Testis (tissue), 5 donors: ENCODE measurements at places on chromosomes 2 and 18. TPM values are rescaled to one million over a fixed set of nuclear protein-coding genes. Genes with fewer than 3 reads are reported as not detected.

DNA sequence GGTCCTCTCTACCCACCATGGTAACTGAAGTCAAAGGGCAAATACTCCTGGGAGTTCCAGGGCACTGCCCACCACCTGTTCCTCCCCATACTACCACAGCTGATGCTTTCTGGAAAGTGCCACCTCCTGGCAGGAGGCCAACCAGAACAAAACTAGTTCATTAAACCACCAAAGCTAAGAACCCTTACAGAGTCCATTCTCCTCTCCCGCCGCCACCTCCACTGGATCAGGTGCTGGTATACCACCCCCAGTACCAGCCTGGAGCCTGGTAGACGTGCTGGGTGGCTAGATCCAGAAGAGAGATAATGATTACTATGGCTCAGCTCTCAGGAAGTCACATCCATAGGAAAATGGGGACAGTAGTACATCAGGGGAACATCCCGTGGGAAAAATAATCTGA is 300.9 kb downstream of the RIT2 start:
- no peak for DNase-seq
- no peaks in the 10 kb centered on the region for H3K4me1 ChIP-seq
- no peaks in the 10 kb centered on the region for H3K36me3 ChIP-seq
- H3K4me3 ChIP-seq = no peak overlapping the region
- H3K27ac ChIP-seq = no peak overlapping the region

DNA sequence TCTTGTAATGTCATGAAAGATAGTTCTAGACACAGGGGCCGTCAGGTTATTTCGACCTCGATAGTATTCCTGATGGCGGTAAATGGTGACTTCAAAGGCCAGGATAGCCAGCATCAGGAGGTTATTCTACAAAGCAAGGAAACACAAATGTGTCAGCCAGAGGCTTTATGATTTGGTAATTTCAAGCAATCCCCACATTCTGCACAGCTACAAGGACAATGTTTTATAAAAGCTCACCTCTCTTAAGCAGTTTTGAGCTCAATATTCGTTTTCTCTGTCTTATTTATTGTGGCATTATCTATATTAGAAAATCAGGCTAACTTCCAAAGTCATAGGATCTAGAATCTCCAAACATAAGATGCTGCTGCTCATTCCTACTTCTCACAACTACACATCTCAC is 235.2 kb downstream of the NAPG start:
- no peaks in the 10 kb centered on the region for H3K27me3 ChIP-seq
- H3K36me3 ChIP-seq = no peaks in the 10 kb centered on the region
- DNase-seq = no peak
- H3K4me3 ChIP-seq = no peak overlapping the region
- no peak overlapping the region for H3K27ac ChIP-seq
- H3K4me1 ChIP-seq = no peaks in the 10 kb centered on the region

DNA sequence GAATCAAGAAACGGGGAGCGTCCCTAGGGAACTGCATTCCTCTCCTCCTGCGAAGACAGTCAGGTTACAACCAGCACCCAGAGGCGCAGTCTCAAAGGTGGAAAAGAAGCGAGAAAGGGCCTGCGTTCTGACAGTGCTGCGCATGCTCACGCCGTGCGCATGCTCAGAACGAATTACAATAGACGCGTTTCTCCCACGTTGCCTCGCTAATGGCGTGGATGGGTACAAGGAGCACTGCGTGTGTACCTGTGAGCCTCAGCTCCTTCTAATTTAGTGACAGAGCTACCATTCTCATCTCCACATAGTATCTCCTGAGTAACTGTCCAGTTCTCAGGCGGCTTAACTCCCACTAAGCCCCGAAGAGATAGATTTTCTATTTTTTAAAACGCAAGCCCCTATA is 448.8 kb downstream of the TXNL1 start:
- peak; percentile 63 for DNase-seq
- H3K27me3 ChIP-seq = no peaks in the 10 kb centered on the region
- no peak overlapping the region for H3K27ac ChIP-seq
- H3K36me3 ChIP-seq = no peaks in the 10 kb centered on the region
- peak overlapping the region; percentile 18 for H3K4me3 ChIP-seq

IL36RN gene
- total RNA-seq = not detected

GRCh38 chr2:18404708-18405107 is 155.7 kb downstream of the RDH14 start:
- H3K36me3 ChIP-seq = no peaks in the 10 kb centered on the region
- no peak for DNase-seq

ACOXL gene
- total RNA-seq = 5.3 TPM

GRCh38 chr2:201233192-201233811 is 27.0 kb upstream of the CASP8 start:
- H3K36me3 ChIP-seq = no peaks in the 10 kb centered on the region
- peak; percentile 35 for DNase-seq
- no peaks in the 10 kb centered on the region for H3K27me3 ChIP-seq

- no peak overlapping the region for H3K27ac ChIP-seq
- H3K4me1 ChIP-seq = peaks cover 11% of the 10 kb centered on the region
- H3K36me3 ChIP-seq = no peaks in the 10 kb centered on the region
Observed at GRCh38 chr2:23323198-23323916, 61.6 kb upstream of the KLHL29 start.

DNA sequence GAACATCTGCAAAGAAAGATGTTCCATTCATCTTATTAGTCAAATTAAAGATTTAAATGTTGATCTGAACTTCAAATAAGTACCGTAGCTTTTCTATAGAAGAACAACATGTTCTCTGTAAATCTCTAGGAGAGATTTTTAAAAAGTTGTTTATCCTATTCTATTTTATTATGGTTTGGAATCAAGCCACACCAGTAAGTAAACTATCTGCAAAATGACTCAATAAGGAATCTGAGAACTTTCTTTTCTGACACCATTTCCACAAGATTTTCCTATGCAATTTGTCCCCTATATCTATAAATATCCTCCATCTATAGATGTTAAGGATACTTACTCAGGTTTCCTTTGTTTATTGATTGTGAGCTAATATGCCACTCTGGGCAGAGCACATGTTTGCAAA is 736.6 kb downstream of the CBLN2 start:
- H3K27me3 ChIP-seq = no peaks in the 10 kb centered on the region
- DNase-seq = no peak
- no peak overlapping the region for H3K27ac ChIP-seq
- no peak overlapping the region for H3K4me3 ChIP-seq
- H3K36me3 ChIP-seq = no peaks in the 10 kb centered on the region
- no peaks in the 10 kb centered on the region for H3K4me1 ChIP-seq

SPOPL gene
- 14.2 TPM for total RNA-seq

GRCh38 chr18:50466634-50467033 is 91.8 kb downstream of the SKA1 start:
- no peak for DNase-seq
- no peak overlapping the region for H3K27ac ChIP-seq
- H3K36me3 ChIP-seq = no peaks in the 10 kb centered on the region
- H3K4me1 ChIP-seq = no peaks in the 10 kb centered on the region

GRCh38 chr2:110678457-110679336 is 834 bp upstream of the BUB1 start:
- H3K27ac ChIP-seq = peak overlapping the region; percentile 94
- H3K4me3 ChIP-seq = peak overlapping the region; percentile 83
- H3K36me3 ChIP-seq = no peaks in the 10 kb centered on the region
- no peaks in the 10 kb centered on the region for H3K27me3 ChIP-seq
- H3K4me1 ChIP-seq = peaks cover 12% of the 10 kb centered on the region

TBC1D8 gene
- total RNA-seq = 125 TPM

GRCh38 chr2:238130111-238130695 is 8.3 kb upstream of the KLHL30 start:
- H3K4me3 ChIP-seq = no peak overlapping the region
- no peak overlapping the region for H3K27ac ChIP-seq
- DNase-seq = no peak

GRCh38 chr2:200658278-200658864 is 72.6 kb downstream of the AOX1 start:
- H3K4me3 ChIP-seq = no peak overlapping the region
- H3K36me3 ChIP-seq = no peaks in the 10 kb centered on the region
- H3K27me3 ChIP-seq = no peaks in the 10 kb centered on the region
- no peaks in the 10 kb centered on the region for H3K4me1 ChIP-seq
- no peak overlapping the region for H3K27ac ChIP-seq
- DNase-seq = peak; percentile 37

MFSD6 gene
- 47.3 TPM for total RNA-seq

ZAP70 gene
- 6.4 TPM for total RNA-seq

DNA sequence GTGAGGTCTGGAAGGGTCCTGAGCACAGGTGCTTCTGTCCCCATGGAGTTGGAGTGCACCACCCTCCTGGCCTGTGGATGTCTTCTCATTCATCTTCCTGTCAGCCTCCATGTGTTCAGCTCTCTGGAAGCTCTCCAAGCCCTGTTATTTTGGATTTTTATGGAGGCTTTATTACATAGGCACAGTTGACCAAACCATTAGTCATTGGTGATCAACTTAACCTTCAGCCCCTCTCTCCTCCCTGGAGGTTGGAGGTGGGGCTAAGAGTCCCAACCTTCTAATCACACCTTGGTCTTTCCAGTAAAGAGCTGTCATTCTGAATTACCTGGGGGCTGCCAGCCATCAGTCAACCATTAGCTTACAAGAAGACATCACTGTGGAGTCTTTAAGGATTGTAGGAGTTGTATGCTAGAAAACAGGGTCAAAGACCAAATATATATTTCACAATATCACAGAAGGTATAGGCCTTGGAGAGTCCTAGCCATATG is 7.5 kb upstream of the MCFD2 start:
- DNase-seq = no peak
- no peaks in the 10 kb centered on the region for H3K4me1 ChIP-seq
- no peaks in the 10 kb centered on the region for H3K36me3 ChIP-seq
- H3K4me3 ChIP-seq = no peak overlapping the region

UGT1A4 gene
- total RNA-seq = not detected

DNA sequence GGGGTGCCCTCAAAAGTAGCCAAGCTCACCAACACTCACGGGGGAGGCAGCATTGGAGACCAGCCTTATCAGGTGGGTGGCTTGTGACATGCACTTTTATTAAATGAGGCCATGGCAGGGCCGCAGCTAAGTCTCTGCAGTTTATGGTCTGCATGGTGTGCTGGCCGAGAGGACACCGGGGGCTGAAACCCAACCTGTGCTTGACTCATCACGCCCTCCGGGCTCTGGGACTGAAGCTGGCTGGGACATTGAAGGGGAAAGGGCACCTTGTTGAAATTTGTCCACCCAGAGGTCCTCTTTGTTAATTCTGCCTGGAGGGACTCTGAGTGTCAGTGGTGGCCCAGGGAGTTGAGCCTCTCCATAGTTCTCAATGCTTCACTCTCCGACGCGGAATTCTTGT is 17.7 kb upstream of the NTSR2 start:
- H3K27me3 ChIP-seq = no peaks in the 10 kb centered on the region
- peaks cover 13% of the 10 kb centered on the region for H3K4me1 ChIP-seq
- H3K36me3 ChIP-seq = no peaks in the 10 kb centered on the region
- H3K4me3 ChIP-seq = no peak overlapping the region
- DNase-seq = no peak

SLC30A3 gene
- total RNA-seq = 130 TPM

RTP5 gene
- total RNA-seq = 0.47 TPM

TUBA3E gene
- 141 TPM for total RNA-seq

DNA sequence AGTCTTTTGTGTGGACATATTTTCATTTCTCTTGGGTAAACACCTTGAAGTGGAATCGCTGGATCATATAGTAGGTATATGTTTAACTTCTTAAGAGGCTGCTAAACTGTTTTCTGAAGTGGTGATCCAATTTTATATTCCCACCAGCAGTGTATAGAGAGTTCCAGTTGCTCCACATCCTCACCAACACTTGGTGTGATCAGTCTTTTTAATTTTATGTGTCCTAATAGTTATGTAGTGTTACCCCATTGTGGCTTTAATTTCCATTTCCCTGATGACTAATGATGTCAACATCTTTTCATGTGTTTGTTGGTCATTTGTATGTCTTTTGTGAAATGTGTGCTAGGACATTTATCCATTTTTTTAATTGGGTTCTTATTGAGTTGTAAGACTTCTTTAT is 56.9 kb downstream of the DGKD start:
- no peak for DNase-seq
- no peak overlapping the region for H3K27ac ChIP-seq
- peaks cover 20% of the 10 kb centered on the region for H3K4me1 ChIP-seq
- H3K27me3 ChIP-seq = no peaks in the 10 kb centered on the region
- no peak overlapping the region for H3K4me3 ChIP-seq
- H3K36me3 ChIP-seq = no peaks in the 10 kb centered on the region

CIB4 gene
- 8.7 TPM for total RNA-seq

DNA sequence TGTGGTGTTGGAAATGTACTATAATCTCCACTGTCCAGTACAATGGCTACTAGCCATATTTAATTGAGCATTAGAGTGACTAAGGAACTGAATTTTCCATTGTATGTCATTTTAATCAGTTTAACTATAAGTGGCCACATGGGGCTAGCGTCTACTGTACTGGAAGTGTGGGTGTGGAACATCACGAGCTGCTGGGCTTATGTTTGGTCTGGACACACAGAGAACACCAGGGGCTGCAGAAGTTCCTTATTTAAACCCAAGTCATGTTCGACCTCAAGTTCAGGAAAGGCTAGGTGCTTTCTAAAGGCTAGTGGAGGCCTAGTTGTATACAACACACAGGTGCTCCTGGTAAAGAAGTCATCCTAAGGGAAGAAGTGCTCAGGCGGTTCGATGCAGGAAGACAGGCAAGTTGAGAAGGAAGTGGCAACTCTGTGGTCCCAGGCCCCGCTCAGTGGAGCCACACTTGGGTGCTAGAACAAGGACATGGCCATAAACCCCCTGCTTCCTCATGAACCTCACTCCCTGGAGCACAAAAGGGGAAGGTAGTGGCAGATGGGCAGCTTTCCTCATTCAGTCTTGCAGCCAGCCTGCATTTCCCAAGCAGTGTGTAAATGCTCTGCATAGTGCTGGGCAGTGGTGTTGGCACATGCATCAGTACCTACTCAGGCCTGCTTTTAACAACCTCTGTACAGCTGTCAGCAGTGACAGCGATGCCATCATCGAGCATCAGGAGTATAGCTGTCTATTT is 13.3 kb downstream of the LGALSL start:
- no peaks in the 10 kb centered on the region for H3K4me1 ChIP-seq
- H3K27ac ChIP-seq = no peak overlapping the region
- H3K36me3 ChIP-seq = no peaks in the 10 kb centered on the region
- no peak for DNase-seq

CKAP2L gene
- total RNA-seq = 7.1 TPM

EIF5B gene
- 66.8 TPM for total RNA-seq

- no peaks in the 10 kb centered on the region for H3K4me1 ChIP-seq
- H3K27ac ChIP-seq = no peak overlapping the region
- H3K36me3 ChIP-seq = no peaks in the 10 kb centered on the region
- H3K27me3 ChIP-seq = no peaks in the 10 kb centered on the region
- H3K4me3 ChIP-seq = no peak overlapping the region
- no peak for DNase-seq
Observed at GRCh38 chr2:194802589-194802988, 854.4 kb upstream of the SLC39A10 start.

STON1 gene
- 5.7 TPM for total RNA-seq

GRCh38 chr2:10962004-10962403 is 50.3 kb downstream of the KCNF1 start:
- no peak for DNase-seq
- no peak overlapping the region for H3K4me3 ChIP-seq
- H3K36me3 ChIP-seq = no peaks in the 10 kb centered on the region
- no peaks in the 10 kb centered on the region for H3K27me3 ChIP-seq

- DNase-seq = no peak
- no peaks in the 10 kb centered on the region for H3K27me3 ChIP-seq
- no peaks in the 10 kb centered on the region for H3K36me3 ChIP-seq
- H3K27ac ChIP-seq = no peak overlapping the region
Observed at GRCh38 chr2:13255485-13255884, 538.7 kb downstream of the TRIB2 start.

- H3K4me3 ChIP-seq = no peak overlapping the region
- H3K36me3 ChIP-seq = no peaks in the 10 kb centered on the region
- no peaks in the 10 kb centered on the region for H3K27me3 ChIP-seq
- no peaks in the 10 kb centered on the region for H3K4me1 ChIP-seq
- H3K27ac ChIP-seq = no peak overlapping the region
Observed at GRCh38 chr18:54776282-54776977, 51.8 kb upstream of the RAB27B start.
